Epithelial cell of prostate (primary cell): ENCODE measurements at places on chromosomes 4 and X.

- DNase-seq = no peak
These were observed 211.7 kb downstream of the SLC4A4 start for GRCh38 chr4:71550220-71551165.

- no peak for DNase-seq
These were observed 1.6 kb upstream of the SETD7 start for GRCh38 chr4:139557556-139558110.

DNA sequence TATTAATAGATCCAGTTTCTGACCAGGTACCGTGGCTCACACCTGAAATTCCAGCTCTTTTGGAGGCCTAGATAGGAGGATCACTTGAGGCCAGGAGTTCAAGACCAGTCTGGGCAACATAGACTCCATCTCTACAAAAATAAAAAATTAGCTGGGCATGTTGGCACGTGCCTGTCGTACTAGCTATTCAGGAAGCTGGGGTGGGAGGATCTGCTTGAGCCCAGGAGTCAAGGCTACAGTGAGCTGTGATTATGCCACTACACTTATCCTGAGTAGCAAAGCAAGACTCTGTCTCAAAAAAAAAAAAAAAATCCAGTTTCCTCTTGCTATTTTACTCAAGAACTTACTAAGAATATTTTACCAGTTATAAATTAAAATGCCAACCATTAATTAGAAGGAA lies 91.7 kb downstream of the SLC10A6 start:
- peak; percentile 10 for DNase-seq

- DNase-seq = no peak
These were observed 10.9 kb upstream of the UBE2K start for GRCh38 chr4:39687014-39687413.

GRCh38 chr4:19614171-19614570 lies 637.5 kb upstream of the SLIT2 start:
- DNase-seq = peak; percentile 16

GRCh38 chrX:2226182-2226581 lies 274.6 kb downstream of the DHRSX start:
- no peak for DNase-seq

DNA sequence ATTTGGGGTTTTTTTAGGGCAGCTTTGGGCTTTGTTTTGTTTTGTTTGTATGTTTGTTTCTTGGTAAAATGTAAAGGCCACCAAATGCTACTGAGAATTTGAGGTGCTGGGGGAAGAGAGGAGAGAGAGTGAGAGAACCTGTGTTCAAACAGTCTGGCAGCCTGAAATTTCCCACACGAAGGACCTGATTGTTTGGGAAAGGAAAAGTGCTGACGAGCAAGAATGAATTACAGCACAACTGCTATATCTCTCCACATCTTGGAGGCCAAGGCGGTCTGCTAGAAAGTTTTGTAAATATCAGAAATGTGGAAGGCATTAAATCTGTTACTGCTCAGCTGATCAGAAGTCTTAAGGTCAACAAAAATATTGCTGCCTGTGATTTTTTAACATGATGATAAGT lies 170.5 kb downstream of the PALLD start:
- DNase-seq = no peak

DNA sequence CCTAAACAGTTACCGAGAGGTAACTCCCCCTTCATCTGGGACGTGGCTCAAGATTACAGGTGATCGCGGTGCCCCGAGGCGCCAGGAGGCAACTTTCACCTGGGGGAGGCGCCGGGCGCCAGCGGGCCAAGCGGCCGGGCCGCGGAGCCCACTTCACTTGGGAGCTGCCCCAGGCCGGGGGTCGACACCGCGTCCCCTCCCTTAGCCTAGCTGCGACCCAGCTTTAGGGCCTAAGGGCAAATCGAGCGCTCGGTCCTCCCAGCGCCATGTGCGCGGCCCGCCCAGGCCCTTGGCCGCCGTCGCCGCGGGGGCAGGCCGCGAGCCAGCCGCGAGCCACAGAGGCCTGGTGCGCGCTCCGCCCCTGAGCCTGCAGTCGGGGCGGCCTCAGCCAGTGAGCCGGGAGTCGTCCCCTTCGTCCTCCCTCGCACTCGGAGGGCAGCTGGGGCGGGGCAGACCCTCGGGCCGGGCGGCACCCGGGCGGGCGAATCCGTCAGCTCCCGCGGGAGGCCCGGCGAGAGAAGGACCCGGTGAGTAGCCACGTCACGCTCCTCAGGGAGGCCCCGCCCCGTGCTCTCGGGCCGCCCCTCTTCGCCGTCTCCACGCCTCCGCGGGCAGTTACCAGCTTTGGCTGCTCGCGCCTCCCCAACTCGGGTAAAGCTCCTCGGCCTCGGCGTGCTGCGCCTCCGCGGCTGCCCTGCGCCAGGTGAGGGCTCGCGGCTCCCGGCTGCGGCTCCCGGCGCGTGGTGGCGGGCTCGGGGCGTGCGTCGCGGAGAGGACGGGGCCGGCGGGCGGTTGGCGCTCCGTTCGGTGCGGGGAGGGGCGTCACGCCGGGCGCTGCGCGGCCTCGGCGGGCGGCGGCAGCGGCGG lies at the start of gene LARP1B:
Gene LARP1B (plus strand): TSS at position 614 of the 867 bp plus-strand sequence. CDS start 13,640 bp downstream, outside the sequence.
- DNase-seq = peak; percentile 78

DNA sequence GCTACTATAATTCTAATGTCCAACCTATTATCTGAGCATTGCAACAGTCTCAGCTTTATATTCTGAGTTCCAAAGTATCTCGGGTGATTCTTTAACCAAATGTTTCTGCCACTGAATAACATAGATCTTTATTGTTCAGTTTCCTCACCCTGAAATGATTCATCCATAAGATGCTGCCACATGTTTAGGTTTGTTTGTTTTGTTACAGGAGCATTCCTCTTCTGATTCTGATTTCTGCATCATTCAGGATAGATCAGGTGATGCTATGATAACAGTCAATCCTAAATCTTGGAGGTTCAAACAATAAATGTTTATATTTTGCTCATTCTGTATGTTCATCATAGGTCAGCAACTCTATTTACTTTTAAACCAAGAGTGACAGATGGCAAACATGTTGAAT lies 927.6 kb downstream of the PCDH7 start:
- peak; percentile 53 for DNase-seq

DNA sequence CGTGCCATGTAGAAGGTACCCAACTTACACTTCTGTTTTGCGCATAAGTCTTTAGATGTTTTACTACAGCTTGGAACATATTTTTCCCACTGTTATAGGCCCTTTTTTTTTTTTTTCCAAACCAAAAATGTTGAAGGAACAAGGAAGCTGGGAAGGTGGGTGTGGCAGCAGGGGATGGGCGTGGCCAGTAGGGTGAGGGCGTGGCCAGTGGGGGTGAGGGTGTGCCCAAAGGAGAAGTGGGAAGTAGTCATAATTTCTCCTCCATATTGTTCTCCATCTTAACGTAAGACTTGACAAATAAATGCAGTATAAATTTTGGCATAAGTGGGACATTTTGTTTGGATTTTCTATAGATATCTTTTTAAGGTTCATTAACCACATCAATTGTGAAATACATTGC lies 30.4 kb downstream of the CLDN22 start:
- DNase-seq = no peak
